H9 (cell line): ENCODE measurements at places on chromosomes 4 and X. TPM values are rescaled to one million over a fixed set of nuclear protein-coding genes. Genes with fewer than 3 reads are reported as not detected.

Gene VEGFD
- total RNA-seq = 0.11 TPM in 1 of 2 replicates, not detected in the other

DNA sequence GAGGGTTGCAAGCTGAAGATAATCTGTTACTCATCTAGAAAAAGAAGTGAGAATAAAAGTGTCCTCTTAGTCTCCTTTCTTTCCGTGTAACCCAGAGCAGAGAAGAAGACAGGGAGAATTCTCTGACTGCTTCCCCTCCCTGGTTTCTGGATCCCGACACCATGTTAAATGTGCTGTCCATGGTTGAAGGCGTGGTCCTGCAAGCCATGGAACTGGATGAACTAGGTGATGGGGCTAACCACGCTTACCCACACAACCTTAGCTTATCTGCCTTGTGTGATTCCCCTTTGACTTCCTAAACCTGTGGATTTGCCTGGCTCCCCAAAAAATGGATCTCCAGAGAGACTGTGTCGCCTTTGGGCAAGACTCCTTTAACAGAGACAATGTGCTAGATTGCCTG, 907.6 kb downstream of the FSTL5 start:
- no peak for DNase-seq

DNA sequence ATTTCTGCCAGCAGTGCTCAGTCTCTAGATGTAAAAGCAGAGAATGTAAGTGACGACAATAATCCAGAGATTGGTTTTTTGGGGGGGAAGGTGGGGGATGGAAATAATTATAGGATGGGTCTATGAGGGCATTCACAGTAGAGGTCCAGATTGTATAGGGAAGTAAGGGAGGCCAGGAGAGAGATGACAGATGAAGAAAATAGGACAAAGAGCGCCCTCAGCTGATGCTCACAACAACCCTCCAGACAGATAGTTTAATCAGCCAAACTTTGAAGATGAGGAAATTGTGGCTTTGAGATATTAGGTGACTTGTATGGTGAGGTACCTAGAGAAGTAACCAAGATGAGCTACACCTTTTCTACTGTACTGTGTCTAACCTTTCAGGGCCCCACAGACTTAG, 137.9 kb downstream of the MAGEB17 start:
- DNase-seq = no peak

Gene ZXDA
- not detected in 2 replicates for total RNA-seq

DNA sequence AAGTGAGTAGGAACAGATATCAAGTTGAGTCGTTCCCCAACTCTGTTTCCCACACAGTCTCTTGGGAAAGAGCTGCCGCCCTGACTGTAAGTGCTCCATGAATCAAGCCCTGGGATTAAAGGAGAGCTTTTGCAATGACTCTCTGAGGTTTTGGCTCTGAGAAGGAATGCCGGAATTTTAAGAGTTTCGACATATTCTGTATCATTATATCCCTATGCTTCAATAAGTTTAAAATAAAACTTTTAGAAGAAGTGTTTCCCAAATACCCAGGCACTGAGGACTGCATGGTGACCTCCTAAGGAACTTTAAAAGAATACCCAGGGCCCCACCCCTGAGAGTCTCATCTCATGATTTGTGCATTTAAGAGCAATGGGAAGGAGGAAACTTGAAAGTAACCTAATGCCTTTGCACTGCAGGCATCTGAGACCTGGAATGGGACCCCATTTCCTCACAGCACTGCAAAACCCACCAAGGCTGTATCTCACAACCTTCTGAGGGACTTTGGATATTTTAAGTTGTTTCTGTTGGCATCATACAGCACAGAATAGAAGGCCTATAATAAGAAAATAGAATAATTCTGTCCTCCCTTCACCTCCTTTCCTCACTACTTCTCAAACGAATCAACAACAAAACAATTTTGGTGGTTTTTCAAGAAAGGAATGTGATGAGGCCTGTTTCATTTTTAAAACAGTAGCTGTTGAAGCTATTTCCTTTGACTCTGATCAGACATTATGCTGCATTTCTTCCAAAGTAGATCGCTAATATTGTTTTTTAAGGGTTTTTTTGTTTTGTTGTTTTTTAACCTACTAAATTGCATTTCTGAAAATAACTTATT, 121.2 kb downstream of the GASK1B start:
- no peak for DNase-seq

Gene MAGEA2
- 0.13 and 0.22 TPM in 2 replicates for total RNA-seq

- DNase-seq = peak; percentile 70
Observed at GRCh38 chrX:24025741-24026403, 1.1 kb downstream of the KLHL15 start.

DNA sequence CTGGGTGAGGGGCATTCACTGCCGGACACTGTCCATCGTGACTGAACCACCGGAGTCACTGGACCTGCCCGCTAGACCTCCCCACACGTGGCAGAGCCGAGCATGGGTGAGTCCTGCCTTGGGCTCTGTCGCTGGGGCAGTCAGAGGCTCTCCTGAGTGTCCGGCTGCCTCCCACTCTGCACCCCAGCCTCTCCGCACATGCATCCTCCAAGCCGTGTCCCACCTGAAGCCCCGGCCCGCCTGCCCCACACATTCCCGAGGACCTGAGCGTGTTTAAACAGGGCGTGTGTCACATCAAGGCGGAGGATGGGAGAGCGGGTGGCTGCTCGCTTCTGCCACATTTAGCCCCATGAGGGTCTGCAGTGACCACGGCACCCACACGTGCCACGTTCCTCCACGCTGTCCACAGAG, 4.7 kb downstream of the CPLX1 start:
- DNase-seq = no peak

Gene CT45A5
- total RNA-seq = not detected in 2 replicates

Gene AGTR2
- total RNA-seq = not detected in 2 replicates

- DNase-seq = no peak
Observed at GRCh38 chr4:19278665-19279064, 973.0 kb upstream of the SLIT2 start.

- DNase-seq = peak; percentile 82
Observed at GRCh38 chr4:1628892-1629698, 55.0 kb downstream of the FAM53A start.

- DNase-seq = no peak
Observed at GRCh38 chr4:69490271-69490670, 5.4 kb downstream of the UGT2B4 start.

DNA sequence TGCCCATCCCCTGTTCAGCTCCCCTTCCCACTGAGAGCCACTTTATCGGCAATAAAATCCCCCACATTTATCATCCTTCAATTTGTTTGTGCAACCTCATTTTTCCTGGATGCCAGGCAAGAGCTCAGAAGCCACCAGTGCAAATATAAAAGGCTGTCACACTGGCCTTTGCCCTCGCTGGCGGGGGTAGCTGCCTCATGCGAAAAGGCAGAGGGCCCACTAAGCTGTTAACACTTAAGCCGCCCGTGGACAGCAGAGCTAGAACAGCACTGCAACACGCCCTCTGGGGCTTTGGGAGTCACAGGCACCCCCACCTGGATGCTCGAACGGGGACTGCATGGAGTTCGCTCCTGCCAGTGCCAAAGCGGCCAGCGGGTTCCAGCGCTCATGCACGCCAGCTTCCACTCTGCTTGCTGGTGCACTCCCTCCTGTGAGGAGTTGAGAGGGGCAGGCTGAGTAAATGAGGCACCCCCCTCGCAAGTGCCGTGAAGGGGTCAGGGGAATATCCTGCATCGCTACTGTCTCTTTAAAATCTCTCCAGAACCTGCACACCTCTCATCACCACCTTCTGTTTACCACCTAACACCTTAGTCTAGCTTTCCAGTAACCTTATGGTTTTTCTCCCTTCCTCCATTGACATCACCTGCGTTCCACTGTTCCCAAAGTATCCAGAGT, 99.5 kb downstream of the SORBS2 start:
- DNase-seq = no peak

DNA sequence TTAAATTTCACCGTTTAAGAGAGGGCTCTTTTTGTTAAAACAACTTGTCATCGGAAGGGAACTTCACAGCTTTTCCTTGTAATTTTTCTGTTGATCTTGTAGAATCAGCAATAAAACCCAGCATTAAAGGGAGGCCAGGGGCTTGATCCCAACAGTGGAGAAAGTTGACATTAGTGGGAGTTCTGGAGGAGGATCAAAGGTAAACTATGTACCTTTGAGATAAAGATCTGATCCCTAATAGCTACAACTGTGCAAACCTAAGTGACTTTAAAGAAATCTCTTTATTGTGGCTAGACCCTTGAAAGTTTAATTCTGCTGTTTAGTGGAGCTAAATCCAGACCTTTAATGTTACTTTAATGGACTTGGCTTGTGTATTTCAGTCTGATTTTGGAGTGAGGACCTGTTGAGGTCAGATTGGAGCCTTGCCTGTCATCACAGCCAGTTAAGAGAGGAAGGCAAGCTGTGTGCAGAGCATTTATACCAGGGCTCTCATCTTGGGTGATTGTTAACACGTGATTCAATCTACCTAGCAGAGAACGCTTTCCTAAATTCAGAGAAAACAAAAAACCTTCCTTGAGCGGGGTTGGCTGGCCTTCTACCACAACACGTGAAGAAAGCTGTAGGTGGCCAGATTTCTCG, 1.7 kb downstream of the DOCK11 start:
- no peak for DNase-seq

GRCh38 chr4:169253904-169254303, 16.9 kb downstream of the SH3RF1 start:
- no peak for DNase-seq

DNA sequence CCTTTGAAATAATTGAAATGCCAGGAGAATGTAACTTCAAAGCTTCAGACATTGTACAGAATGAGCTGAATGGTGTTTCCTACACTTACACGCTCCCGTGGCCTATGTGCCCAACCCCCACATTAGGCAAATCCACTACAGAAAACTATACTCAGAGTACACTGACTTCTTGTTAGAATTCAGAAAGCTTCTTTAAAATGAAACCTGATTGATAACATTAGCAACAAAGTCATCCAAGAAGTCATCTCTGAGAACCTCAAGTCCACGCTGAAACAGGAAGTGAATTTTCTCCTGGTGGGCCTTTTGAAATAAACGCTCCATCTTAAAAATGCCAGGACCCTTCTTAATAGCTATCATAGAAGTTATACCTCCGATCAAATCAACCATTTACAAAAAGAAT, 136.3 kb downstream of the TSPAN5 start:
- DNase-seq = no peak

Gene PASD1
- not detected in 2 replicates for total RNA-seq

Gene RAB33A
- total RNA-seq = 0.59 and 0.92 TPM in 2 replicates

GRCh38 chr4:17324386-17324830, 187.5 kb downstream of the QDPR start:
- peak; percentile 40 for DNase-seq
